Right renal cortex interstitium (tissue), 3 donors: ENCODE measurements at places on chromosomes 4 and X. TPM values are rescaled to one million over a fixed set of nuclear protein-coding genes. Genes with fewer than 3 reads are reported as not detected.

DNA sequence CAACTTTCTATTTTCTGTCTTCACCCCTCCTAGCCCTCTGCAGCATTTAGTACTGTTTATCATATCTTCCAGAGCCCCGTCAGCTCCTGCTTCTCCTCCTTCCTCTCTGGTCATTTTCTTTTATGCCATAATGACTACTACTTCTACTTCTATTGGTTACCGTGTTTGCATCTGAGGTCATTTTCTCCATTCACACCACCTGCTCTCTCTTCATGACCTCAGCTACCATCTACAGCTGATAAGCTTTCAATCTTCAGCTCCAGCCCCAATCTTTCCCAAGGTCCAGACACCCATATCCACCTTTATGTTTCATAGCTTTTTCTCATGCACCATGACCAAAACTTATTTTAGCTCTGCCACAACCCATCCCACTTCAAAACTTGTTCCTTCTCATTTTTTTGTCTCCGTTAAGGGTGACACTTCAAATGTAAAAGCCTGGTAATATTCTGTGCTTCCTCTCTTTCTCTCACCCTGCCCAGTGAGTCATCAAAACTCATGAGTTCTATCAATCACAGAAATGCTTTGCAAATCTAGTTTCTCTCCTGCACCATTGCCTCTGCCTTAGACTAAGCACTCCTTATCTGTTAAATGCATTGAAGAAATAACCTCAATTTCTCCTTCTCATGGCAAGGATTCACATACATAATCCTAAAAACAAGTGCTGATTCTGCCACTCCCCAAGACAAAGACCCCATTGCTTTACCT is 71.3 kb upstream of the IQCM start:
- no peak for DNase-seq

DNA sequence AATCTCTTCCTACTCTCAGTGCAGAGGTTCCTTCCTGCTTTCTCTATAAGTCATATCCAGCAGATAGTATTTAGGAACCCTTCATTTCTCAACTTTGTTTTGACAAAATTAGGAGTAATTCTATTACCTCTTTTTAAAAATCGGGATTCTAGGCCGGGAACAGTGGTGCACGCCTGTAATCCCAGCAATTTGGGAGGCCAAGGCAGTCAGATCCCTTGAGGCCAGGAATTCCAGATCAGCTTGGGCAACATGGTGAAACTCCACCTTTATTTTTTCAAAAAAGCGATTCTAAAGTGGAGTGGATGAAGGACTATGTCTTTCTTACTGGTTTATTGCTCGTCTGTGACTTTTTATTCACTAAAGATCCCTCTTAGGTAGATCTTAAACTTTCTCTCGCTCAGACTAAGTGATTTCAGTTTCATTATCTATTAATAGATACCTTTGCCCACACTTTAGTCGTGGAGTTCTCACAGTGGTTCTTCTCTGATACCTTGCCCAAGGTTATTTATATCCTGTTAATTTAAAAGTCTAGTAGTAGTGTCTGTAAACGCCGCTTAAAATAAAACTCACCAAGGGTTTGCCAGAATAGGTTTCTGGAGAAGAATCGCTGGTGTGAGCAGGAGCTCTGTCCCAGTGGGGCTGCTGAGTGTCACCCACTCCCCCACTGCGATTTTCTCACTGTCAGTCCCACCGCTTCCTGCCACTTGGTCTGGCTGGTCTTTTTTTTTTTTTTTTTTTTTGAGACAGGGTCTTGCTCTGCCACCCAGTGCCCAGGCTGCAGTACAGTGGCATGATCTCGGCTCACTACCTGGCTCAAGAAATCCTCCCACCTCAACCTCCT is 27.0 kb upstream of the TMEM131L start:
- DNase-seq: no peak

- no peak for DNase-seq
Observed at GRCh38 chr4:124083711-124084110, 628.8 kb downstream of the ANKRD50 start.

- no peak for DNase-seq
Observed at GRCh38 chr4:182803235-182803634, 114.0 kb downstream of the DCTD start.

- DNase-seq: no peak
Observed at GRCh38 chr4:168101026-168101425, 8.7 kb downstream of the ANXA10 start.

DNA sequence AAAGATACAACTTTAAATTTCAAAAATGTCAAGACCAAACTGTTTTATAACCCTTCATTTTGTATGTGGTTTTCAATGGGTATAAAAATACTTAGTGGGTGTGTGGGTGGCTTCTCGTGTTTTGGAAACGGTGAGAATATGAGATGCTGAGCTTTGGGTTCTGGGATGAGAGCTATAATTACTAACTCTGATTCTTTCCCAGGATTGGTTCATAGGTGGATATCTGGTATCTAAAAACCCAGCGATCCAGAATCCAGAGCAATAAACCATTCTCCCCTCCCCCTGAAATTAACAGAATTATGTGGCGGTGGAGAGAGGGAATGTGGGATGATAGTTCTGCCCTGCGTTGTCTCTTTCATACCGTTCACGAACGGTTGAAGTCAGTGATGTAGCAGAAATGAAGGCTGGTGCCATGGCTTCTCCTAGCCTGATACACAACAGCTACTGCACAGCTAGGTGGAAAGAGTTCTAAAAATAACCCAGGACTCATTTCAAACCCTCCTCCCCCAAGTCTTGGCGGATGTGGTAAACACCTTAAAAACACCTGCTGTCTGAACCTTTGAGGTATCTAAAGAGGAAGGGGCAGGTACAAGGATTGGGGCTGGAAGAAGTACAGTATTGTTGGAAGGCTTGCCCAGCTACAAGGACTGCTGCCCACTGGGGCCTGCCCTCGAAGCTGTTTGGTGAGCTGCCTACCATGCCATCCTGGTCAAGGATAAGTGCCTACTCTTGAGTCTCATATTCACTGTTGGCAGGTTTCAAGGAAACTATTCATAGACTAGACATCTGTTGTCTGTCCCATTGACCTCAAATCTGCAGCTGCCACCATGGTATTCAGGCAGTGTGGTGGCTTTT is 44.5 kb downstream of the SEPTIN11 start:
- DNase-seq: no peak

GRCh38 chr4:22635692-22636091 is 57.0 kb upstream of the GBA3 start:
- DNase-seq: no peak

DNA sequence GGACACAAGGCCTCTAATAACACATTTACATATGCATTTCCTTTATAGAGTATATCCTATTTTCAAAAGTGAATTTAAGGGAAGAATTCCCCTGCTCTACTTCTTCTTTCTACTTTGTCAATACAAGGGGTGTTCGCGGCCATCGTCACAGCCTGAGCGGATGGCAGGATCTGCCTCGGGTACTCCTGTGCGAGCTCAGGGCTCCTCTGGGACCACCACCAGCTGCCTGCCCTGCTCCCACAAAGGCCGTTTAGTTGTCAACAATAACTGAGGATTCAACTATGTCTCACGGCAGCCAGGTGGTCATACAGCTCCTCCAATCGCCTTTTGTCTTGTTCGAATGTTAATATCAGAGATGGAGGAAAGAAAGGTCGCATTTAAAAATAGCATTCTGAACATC is 228.2 kb upstream of the TENM3 start:
- DNase-seq: no peak

DNA sequence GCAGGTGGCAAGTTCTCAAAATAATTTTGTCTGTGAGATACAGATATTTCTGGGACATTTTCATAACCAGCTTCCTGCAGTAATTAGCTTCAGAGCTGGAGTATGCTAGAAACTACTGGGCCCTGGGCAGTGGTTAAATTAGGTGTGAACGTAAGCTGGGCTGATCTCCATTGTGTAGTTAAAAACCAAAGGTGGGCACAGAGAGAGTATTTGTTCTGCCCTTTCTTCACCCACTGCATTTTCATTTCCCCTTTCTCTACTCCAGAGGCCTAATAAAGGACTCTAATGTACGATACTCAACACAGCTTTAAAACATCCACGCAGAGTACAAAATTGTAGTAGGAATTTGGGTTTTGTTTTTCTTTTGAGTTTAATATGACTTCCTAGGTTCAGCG is 252.7 kb downstream of the SPRY1 start:
- DNase-seq: no peak

- no peak for DNase-seq
Observed at GRCh38 chr4:1833307-1834046, 22.5 kb downstream of the LETM1 start.

DNA sequence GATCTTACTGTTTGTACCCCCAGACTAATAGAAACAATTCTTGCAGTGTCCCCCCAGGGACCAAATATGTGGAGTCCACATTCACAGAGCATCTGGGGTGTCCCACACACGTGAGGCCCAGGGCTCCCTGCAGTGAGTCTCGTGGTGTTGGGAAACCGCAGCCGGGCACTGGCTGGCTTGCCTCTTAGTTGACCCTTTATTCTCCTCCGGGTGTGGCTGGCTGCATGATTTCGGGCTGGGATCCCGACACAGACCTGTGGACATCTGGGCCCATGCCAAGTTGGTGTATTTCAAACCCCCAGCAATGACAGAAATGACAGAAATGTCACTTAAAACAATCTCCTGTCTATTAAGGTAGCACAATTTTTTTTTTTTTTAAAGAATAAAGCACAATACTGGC is 15.6 kb upstream of the CLDN24 start:
- DNase-seq: no peak

- no peak for DNase-seq
Observed at GRCh38 chr4:73725985-73726384, 14.4 kb upstream of the CXCL8 start.

GRCh38 chr4:117455088-117455487 is 369.7 kb upstream of the TRAM1L1 start:
- no peak for DNase-seq

GRCh38 chr4:102560115-102560514 is 59.0 kb downstream of the NFKB1 start:
- no peak for DNase-seq

DNA sequence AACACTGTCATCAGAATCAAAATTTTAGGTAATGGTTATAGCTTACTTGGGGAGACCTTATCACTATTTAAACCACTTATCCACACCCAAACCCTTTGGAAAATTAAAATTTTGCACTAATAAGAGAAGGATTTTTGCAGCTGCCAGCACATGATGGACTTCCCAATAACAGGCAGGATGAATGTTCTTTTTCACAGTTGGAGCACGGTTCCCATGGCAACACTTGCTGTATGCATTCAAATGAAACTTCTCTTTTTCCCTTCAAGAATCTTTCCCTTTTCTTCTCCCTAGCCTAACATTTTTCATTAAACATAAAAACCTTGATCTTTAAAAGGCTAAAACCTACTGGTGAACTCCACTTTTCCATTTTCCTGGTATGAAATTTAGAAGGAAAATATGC is 768.2 kb downstream of the KCTD8 start:
- DNase-seq: no peak

GRCh38 chr4:154506253-154506652 is 14.7 kb upstream of the DCHS2 start:
- no peak for DNase-seq

GRCh38 chr4:38163216-38164006 is 203.2 kb downstream of the PTTG2 start:
- DNase-seq: no peak

DNA sequence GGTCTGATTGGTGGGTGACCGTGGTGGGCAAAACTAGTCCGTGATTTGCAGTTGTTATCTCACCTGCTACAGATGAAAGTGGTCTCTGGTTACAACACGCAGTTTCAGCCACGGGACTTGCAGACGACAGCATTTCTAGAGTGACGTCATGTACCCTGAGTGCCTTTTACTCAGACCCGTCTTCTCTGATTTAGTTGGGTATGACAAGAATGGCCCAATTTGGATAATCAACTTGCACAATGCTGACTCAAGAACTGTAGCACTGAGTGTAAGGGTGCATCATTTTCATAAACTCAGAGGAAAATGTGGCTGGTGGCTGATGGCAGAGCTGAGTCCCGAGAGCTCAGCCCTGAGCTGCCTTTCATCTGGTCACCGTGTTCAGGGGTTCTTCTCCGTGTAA is 281.4 kb upstream of the FRG1 start:
- DNase-seq: no peak

- DNase-seq: no peak
Observed at GRCh38 chr4:110787707-110788106, 164.8 kb upstream of the PITX2 start.

DNA sequence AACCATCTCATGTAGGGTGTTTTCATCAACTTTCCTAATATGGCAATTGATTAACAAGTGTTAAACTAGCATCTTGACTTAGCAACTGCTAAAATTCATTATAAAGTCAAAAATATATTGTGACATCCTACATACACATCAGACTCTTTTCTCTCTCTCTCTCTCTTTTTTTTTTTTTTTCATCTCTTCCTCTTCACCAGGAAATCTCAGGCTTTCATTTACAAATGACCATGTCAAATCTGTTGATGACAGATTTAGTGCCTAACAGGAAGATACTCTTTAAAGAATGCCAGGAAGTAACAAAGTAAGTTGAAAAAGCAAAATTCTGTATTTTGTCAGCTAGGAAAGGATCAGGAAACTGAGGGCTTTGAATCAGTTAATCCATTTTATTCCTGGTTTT is 365.5 kb downstream of the PCDH7 start:
- no peak for DNase-seq

DNA sequence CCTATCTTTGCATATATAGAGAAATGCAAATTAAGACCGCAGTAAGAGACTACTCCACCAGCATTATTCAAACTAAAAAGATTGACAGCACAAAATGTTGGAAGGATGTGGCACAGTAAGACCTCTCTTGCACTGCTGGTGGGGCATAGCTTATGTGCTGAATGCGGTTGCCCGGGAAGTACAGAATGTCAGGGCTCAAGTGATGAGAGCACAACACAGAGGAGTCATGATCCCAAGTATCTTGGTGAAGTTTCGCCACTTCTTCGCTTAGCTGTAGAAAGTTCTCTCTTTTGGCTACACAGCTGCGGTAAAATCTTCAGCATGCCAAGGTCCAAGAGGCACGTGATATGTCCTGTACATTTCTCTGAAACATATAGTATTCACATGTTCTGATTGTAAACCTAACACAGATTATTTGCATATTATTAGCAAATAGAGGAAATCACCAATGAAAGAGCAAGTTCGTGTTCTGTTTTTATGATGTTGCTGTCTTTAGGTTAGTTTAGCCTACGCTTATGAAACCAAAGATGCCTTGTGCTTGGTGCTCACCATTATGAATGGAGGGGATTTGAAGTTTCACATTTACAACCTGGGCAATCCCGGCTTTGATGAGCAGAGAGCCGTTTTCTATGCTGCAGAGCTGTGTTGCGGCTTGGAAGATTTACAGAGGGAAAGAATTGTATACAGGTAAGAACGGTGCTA is 55.0 kb downstream of the HTT-AS start:
- DNase-seq: no peak

- no peak for DNase-seq
Observed at GRCh38 chr4:97664741-97665140, 478.5 kb downstream of the STPG2 start.

- DNase-seq: no peak
Observed at GRCh38 chr4:123480706-123481418, 84.3 kb downstream of the SPRY1 start.

- no peak for DNase-seq
Observed at GRCh38 chrX:8044947-8045346, 117.7 kb upstream of the PNPLA4 start.

Gene ZNF827
- 26.5 TPM for polyA plus RNA-seq

Gene FGF13
- 31.2 TPM for polyA plus RNA-seq

Gene EVC2
- 8.3 TPM for polyA plus RNA-seq

Gene PPEF2
- polyA plus RNA-seq: not detected

Gene SMIM43
- polyA plus RNA-seq: 0.35 TPM

Gene KDR
- 67.9 TPM for polyA plus RNA-seq

Gene PPP1R3F
- 5.8 TPM for polyA plus RNA-seq

Gene GLRB
- polyA plus RNA-seq: 14.8 TPM

Gene C4orf51
- not detected for polyA plus RNA-seq

Gene SMR3B
- not detected for polyA plus RNA-seq

Gene FSTL5
- 2.9 TPM for polyA plus RNA-seq
